AG10803 (cell line): ENCODE measurements at places on chromosomes 6 and 20.

GRCh38 chr20:25285856-25286798 lies 38.2 kb downstream of the PYGB start:
- no peak for DNase-seq

DNA sequence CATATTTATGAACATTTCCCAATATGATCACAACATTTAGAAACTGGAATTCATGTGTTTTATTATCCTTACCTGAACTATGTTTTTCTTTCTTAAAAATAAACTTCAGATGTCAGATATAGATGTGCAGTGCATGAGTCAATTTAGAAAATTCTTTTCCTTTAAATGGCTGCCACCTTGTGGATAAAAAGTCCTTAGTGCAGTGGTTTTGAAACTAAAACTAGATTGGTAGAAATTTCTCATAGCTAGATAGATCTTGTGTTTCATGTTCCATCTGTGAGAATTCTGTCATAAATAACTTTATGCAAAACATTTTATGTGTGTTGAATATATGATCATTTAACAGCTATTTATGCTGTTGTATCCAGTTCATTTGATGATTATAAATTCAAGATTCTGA lies 134.9 kb downstream of the KLHL32 start:
- peak; percentile 45 for DNase-seq

DNA sequence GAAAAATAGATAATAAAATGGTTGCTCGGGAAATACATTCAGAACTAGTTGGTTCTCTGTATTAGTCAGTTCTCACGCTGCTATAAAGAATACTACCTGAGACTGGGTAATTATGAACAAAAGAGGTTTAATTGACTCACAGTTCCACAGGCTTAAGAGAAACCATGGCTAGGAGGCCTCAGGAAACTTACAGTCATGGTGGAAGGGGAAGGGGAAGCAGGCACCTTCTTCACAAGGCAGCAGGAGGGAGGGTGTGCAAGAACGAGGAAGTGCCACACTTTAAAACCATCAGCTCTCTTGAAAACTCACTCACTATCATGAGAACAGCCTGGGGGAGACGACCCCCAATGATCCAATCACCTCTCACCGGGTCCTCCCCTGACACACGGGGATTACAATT lies 24.2 kb upstream of the SNX9 start:
- DNase-seq, result no peak

DNA sequence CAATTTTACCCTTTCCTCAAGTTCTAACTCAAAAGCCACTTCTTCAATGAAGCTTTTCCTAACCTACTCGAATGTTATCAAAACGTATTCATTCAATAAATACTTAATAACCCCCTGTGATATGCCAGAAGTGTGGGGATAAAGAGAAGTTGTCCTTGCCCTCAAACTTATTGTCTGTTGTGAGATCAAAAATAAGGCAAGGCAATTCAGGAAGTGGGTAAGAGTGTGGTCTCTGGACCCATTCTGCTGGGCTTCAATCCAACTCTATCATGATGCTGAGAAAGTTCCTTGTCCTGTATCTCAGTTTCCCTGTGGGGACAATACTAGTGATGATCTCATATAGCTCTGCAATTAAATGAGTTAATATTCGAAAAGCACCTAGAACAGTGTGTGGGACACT lies 92.8 kb downstream of the PRDM1 start:
- no peak for DNase-seq

DNA sequence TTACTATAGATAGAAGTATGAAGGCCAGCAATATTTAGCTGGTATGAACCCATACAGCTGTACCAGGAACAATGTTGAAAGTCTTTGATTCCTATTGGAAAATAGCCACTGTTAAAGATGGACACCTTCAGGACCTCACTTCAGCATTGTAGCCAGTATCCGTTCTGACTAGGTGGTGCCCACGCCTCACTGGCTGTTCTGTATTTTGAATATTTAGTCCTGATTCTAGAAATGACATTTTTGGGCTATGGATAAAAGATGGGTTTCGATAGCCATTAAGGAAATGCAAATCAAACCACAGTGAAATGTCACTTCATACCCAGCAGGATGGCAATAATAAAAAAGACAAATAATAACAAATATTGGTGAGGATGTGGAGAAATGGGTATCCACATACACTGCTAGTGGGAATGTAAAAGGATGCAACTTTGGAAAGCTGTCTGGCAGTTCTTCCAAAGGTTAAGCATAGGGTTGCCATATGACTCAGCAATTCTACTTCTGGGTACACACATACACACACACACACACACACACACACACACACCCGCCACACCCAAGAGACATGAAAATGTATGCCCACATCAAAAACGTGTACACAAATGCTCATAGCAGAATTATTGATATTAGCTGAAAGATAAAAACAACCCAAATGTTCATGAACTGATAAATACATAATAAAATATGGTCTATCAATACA lies 56.8 kb downstream of the UTRN start:
- no peak for DNase-seq

- DNase-seq, result no peak
Observed at GRCh38 chr6:145904391-145904790, 59.8 kb downstream of the SHPRH start.

- peak; percentile 49 for DNase-seq
Observed at GRCh38 chr6:136073216-136073615, 176.9 kb downstream of the MTFR2 start.

DNA sequence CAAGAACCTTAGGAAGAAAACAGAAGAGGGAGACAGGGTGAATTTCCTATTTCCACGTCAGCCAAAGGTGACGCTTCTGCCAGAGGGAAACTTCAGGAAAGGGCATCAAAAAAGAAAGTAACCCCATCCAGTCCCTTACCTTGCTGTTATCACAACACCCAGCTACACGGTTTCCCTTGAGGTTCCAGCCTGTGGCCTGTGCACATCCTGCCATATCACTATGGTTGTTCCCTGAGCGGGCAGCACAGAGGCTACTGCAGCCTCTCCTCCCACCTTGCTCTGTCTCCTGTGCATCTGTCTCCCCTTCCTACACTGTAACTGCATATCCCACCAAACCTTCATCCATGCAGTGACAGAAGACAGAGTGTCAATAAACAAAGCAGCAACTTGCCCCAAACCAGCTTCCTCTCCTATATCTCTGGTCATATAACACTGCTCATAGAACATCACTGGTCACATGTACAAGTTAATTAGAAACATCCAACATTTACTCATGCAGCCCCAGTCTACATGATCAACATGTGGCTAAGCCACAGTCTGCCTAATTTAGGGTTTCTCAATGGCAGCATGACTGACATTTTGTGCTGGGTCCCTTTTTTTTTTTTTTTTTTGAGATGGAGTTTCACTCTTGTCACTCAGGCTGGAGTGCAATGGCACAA lies 54.7 kb downstream of the GFOD1 start:
- DNase-seq, result peak; percentile 53

- no peak for DNase-seq
Observed at GRCh38 chr6:1070085-1070521, 241.8 kb upstream of the FOXQ1 start.

GRCh38 chr6:157536223-157536545 lies 155.2 kb downstream of the ZDHHC14 start:
- no peak for DNase-seq

- no peak for DNase-seq
Observed at GRCh38 chr6:170135821-170136471, 154.9 kb downstream of the DLL1 start.

- DNase-seq, result no peak
Observed at GRCh38 chr6:98787961-98788360, 46.4 kb upstream of the POU3F2 start.

- DNase-seq, result no peak
Observed at GRCh38 chr20:64233725-64234124, 21.8 kb upstream of the PCMTD2 start.

- no peak for DNase-seq
Observed at GRCh38 chr6:4858194-4859015, 82.2 kb downstream of the CDYL start.

DNA sequence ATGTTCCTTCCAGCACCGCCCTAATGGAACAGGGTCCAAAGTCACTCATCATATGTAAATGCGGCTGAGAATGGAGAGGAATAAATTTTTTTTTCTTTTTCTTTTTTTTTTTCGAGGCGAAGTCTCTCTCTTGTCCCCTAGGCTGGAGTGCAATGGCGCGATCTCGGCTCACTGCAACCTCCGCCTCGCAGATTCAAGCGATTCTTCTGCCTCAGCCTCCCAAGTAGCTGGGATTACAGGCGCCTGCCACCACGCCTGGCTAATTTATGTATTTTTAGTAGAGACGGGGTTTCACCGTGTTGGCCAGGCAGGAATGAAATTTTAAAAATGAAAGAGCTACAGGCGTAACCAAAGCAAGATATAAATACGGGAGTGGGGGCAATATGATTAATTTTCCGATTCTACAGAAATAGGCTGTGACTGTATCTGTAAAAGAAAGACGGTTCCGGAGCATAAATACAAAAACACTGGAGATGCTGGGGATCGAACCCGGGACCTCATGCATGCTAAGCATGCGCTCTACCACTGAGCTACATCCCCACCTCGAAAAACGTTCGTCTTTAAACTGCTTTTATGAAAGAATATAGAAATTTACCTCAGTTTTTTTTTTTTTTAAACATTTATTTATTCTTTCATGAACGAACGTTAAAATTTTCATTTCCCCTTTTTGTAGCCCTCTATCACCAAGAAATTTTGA lies 132.2 kb downstream of the GPX5 start:
- DNase-seq, result peak; percentile 58

DNA sequence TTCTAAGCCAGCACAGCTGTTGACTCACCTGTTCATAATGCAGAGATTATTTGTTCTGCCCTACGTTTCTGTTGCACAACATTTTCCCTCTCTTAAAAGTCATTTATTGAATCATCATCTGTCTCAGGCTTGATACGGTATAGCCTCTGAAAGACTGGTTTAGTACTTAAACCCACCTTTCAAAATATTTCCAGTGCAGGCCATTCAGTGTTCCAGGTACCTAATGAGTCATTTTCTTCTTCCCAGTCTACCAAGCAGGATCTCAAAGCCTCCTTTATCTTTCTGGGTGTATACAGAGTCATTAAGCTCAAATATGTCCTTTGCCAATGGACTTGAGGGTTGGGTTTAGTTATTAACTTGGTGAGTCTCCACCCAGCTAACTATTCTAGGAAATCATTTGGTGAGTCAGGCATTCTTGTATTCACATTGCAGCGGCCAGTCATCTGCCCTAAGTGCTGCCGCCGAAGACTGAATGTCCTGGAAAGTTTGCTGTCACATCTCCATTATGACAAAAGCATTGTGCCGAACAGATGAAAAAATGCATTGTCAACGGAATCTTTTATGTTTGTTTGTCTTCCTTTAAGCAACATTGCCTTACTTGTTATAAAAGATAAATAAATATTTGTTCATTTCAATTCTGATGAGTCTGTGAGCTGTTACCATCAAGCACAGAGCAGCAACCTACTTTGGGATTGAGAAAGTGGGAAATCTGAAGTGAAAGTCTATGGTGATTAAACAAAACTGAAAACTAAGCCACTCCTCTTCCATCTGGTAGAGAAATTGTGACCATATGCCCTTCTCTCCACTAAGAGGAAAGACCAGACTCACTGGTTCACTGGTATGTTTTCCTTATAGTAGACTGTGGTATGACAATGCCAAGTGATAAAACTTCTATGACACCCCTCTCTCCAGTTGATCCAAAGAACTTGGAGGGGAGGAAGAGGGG lies 14.3 kb upstream of the FAM135A start:
- peak; percentile 13 for DNase-seq

GRCh38 chr6:168737481-168737880 lies 296.5 kb downstream of the SMOC2 start:
- no peak for DNase-seq

DNA sequence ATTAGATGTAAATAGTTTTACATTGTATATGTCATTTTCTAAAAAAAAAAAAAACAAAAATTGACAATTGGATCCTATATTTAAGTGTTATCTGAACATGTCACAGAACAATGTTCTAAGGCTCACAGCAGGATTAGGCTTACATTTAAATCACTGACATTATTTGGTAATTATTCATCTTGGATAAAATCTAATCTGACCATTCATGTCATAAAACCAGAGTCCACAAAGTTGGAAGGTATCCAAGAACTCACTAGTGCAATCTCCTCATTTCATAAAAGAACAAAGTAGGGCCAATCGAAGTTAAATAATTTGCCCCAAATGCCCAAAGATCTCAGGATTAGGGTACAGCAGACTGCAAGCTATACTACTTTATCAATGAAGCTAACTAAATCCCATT lies 73.0 kb downstream of the PDSS2 start:
- DNase-seq, result peak; percentile 13

DNA sequence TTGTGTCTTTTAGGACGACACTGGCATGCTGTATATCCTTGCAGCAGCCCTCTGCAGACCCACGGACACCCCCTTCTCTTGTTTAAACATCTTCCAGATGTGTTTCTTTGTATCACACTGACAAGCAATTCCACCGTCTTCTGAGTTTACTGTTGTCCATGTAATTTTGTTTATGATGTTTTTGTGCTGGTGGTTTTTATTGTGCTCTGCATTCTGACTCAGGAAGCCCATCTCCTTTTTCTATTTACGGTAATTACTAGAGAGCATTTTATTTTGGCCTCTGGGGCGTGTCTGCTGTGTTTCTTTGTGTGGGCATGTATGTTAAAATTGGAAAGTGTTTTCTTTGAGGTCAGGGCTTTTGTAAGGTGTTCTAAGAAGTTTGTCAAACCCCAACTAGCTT lies 111.9 kb downstream of the JARID2 start:
- DNase-seq, result no peak

DNA sequence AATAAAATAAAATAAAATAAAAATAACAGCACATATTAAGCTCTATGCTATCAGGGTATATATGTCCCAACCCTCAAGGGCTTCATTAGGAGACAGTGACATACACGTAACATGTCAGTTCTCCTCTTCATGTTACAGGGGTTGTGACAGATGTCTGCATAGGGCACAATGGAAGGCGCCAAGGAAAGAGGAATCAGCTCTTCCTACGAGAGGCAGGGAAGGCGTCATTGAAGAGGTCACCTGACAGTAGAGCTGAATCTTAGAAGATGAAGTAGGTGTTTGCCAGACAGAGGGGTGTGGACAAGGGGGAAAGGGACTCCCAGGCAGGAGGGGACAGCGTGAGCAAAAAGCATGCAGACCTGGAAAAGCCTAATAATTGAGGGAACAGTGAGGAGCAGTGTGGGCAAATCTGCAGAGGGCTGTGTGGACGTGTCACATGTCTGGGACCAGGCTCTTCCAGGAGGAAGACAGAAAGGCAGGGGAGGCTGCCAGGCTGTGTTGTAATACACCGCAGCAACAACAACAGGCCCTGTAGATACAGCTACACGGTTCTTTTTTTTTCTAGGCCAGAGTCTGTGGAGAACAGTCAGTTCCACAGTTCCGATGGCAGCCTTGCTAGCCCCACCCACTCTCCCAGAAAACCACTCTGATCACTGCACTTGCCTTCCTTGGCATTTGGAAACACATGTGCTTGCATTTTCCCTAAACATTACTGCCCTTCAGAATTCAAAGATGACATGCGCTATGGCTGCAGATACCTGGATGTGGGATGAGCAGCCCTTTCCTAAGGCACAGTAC lies 2.5 kb upstream of the FKBP5 start:
- peak; percentile 80 for DNase-seq

GRCh38 chr20:34710861-34711574 lies 6.9 kb downstream of the TP53INP2 start:
- no peak for DNase-seq

GRCh38 chr6:157928428-157928827 lies 53.2 kb upstream of the SYNJ2 start:
- no peak for DNase-seq

GRCh38 chr20:5180421-5180820 lies 53.6 kb downstream of the CDS2 start:
- DNase-seq, result no peak
